GM23338 (cell line): ENCODE measurements at places on chromosomes 3 and 15.

DNA sequence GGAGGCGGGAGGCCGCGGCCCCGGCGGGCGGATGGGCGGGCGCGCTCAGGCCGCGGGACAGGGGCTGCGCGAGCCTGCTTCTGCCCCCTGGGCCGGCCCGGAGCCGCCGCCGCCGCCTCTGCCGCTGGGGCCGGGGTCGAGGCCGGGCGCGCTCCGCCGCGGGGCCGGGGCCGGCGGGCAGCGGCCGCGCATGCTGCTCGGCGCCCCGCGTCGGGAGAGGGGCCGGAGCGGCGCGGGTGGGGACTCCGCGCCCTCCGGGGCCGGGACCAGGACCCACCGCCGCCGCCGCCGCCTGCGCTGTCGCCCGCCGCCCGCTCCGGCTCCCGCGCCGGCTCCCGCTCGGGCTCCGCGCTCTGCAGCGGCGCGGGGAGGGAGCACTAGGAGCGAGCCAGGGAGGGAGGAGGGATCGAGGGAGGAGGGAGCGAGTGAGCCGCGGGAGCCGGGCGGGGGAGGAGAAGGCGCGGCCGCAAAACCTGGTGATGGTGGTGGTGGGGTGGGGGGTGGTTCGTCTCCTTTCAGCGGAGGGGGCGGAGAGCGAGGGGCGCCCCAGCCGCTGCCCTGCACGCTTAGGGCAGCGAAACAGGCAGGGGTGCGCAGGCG, at the start of gene LINGO1:
Gene LINGO1 (minus strand): TSS at position 379 of the 600 bp plus-strand sequence. CDS start 597 bp downstream, outside the sequence.
- DNase-seq, result peak; percentile 81

DNA sequence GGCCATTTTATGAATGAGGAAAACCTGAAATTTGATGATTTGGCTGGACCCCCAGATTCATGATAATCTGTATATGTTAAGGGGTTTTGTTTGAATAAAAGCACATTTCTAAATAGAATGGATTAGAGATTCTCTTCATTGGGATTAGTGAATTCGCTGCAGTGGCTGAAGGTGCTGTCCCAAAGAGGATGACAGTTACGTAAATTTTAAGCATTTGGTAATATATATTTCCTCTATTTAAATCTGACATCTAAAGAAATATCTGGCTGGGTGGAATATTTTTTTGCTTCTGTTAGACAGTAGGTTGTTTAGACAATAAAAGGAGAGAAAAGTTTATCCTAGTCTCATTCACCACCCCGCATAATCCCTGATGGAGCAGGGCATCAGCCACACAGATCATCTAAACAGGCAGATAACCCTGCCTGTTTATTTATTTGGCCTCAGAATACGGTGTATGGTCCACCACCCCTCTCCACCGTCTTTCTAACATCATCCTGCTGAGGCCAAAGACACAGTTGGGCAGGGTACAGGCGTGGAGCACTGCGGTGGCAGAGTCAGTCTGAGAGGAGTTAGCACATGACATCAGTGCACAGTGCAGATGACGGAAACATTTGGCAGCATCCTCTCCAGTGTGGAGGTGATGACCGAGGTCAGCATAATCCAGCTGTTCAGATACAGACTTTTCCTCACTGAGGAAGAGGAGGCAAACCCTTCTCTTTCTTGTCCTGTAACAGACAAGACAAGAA, 20.4 kb upstream of the NFKBIZ start:
- DNase-seq, result no peak

DNA sequence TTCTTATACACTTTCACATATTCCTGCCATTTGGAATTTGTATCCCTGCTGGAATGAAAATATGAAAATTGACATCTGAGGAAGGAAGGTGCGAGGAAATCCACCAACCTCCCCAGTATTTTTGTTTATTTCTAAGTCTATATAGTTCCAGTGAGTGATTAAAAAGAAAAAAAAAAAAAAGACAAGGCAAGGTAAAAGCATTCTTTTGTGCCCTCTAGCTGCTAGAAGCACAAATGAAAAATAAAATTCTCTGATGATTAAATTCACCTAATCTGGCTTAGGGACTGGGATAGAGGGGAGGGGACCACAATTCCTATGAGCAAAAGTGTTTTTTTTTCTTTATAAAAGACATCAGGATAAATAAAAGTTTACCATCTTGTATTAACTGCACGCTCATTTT, 370.9 kb downstream of the NR2F2 start:
- DNase-seq, result no peak

GRCh38 chr3:112498914-112499711, at the start of gene BTLA:
TSS of gene BTLA (minus strand) at chr3:112499472. CDS start at chr3:112499358, 114 bp downstream.
- DNase-seq, result no peak

- DNase-seq, result peak; percentile 9
Observed at GRCh38 chr3:36373666-36374065, 6.6 kb upstream of the STAC start.

DNA sequence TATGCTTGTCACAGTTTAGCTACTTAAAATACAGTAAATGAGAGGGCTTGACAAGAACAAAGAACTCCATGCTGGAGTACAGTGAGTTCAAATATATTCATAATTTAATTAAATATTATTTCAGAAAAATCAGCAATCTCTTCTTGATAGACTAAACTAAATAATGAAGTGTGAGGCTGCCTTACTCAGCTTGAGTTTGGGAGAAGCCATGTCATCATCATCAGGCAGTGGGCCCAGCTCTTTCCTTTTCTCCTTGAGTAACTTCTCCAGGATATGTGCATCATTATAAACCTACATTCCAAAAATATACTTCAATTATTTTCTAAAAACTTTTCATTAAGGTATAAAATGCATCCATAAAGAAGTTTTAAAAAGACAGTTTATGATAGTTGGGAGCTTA, 70.5 kb downstream of the PBRM1 start:
- no peak for DNase-seq

DNA sequence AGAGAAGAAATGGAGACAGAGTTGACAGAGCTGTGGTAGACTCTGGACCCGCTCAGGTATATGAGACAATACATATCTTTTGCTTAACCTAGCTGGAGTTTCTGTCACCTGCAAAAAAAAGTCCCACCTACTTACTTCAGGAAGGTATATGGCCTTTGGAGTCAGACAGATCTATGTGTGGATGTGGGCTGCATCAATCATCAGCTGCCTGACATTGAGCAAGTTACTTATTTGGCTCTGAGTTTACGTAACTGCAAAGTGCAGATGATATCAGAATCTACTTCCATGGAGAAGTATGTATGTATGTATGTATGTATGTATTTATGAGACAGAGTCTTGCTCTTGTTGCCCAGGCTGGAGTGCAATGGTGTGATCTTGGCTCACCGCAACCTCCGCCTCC, 124.3 kb downstream of the MYLK start:
- DNase-seq, result no peak

- no peak for DNase-seq
Observed at GRCh38 chr3:115108614-115109013, 38.5 kb downstream of the ZBTB20 start.

- DNase-seq, result no peak
Observed at GRCh38 chr15:66022163-66022525, 152.9 kb downstream of the RAB11A start.

GRCh38 chr15:90869601-90870353, 1.4 kb downstream of the FURIN start:
- DNase-seq, result peak; percentile 72

DNA sequence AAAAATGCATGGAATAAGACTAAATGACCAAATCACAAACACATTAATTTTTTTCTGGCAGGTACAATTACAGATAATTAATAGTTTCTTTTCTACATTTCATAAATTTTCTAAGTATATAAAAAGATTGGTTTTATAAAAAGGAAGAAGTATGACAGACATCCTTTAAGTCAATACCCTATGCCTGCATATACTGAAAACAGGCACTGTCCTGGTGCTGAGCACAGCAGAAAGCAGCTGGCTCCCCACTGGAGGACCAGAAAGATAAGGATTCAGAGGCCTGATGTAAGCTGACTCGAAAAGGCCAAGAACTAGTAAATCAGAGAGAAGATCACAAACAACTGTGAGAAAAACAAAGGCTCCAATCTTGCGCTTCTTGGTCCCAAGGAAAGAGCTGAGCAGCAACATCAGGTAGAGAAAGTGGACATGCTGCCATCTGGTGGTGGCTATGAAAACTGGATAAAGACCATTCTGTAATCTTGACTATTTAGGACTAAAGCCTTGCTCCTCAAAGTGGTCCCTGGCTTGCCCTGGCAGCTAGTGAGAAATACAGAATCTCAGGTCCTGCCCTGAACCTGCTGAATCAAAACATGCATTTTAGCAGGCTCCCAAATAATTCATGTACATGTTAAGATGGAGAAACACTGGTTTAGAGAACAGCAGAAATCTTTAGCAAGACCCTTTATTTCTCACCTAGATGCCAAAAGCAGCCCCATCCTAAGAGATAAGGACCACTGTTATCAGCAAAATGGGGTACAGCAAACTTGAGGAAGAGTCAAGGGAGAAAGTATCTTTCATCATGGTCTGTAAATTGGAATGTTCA, 76.0 kb downstream of the TRANK1 start:
- peak; percentile 90 for DNase-seq

DNA sequence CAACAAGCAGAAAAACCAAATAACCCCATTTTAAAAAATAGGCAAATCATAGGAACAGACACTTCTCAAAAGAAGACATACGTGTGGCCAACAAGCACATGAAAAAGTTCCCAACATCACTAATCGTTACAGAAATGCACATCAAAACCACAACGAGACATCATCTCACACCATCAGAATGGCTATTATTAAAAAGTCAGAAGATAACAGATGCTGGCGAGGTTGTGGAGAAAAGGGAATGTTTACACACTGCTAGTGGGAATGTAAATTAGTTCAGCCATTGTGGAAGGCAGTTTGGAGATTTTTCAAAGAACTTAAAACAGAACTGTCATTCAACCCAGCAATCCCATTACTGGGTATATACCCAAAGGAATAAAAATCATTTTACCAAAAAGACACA, 60.7 kb downstream of the ABI3BP start:
- DNase-seq, result no peak

- DNase-seq, result no peak
Observed at GRCh38 chr3:123386477-123387040, 62.3 kb downstream of the ADCY5 start.
